ENCODE measurements at places on chromosomes 1 and 21. TPM values are rescaled to one million over a fixed set of nuclear protein-coding genes. Genes with fewer than 3 reads are reported as not detected.

DNA sequence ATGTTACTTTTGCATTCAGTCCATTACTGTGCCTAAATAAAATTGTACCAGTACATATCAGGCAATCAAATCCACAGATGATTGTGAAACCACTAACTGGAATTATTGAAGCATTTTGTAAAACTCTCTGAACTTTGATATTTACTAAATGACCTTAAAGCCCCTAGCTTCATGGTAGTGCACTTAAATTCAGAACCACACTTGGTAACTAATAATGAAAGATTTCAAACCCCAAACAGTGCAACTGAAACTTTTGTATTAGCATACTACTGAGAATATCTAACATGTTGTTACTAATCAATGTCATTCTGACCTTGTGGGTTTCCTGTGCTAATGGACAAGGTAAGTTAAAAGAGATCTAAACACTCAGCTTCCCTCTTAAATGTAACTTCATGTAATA lies at the start of gene CFHR3:
Gene CFHR3 (plus strand): TSS at position 238 of the 400 bp plus-strand sequence. CDS start 47 bp downstream, at position 285.
- no peak within 1 kb of the TSS for H3K4me3 ChIP-seq
- no peak within 1 kb of the TSS for H3K27ac ChIP-seq
- no peaks in the 10 kb centered on the region for H3K4me1 ChIP-seq
- DNase-seq = no peak

RNF186 gene
- total RNA-seq = not detected

SLC26A9 gene
- total RNA-seq = not detected

FOXD3 gene
- not detected for total RNA-seq

DNA sequence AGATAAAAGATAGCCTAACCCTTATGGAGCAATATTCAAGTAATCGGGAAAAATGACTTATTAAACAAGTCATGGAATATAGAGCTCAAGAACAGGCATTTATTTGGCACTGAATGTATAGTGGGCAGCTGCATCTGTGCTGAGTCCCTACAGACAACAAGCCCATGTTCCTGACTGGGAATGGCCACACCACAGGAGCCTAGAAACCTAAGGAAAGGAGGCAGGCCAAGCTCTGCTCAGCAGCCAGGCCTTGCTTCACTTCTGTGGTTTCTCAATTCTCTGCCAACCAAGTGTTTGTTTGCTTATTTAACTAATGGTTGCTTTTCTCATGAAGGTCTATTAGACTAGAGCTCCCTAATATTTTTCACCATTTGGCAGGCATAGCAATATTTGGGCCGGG lies 21.5 kb downstream of the AK2 start:
- H3K4me3 ChIP-seq = no peak overlapping the region
- H3K36me3 ChIP-seq = peaks cover 24% of the 10 kb centered on the region
- DNase-seq = no peak
- H3K27ac ChIP-seq = no peak overlapping the region

Data from T-helper 17 cell (primary cell).